Activated CD4-positive, alpha-beta memory T cell treated with anti-CD3 and anti-CD28 coated beads, Interleukin-2, amount 10 ng/mL, durations not matched to agents 7 days and 5 days (primary cell): ENCODE measurements at places on chromosomes 13 and 19. TPM values are rescaled to one million over a fixed set of nuclear protein-coding genes. Genes with fewer than 3 reads are reported as not detected.

IGFL2 gene
- total RNA-seq = not detected

KLK10 gene
- total RNA-seq = not detected

ARHGAP35 gene
- 36.0 TPM for total RNA-seq

CRB3 gene
- 0.93 TPM for total RNA-seq

DNA sequence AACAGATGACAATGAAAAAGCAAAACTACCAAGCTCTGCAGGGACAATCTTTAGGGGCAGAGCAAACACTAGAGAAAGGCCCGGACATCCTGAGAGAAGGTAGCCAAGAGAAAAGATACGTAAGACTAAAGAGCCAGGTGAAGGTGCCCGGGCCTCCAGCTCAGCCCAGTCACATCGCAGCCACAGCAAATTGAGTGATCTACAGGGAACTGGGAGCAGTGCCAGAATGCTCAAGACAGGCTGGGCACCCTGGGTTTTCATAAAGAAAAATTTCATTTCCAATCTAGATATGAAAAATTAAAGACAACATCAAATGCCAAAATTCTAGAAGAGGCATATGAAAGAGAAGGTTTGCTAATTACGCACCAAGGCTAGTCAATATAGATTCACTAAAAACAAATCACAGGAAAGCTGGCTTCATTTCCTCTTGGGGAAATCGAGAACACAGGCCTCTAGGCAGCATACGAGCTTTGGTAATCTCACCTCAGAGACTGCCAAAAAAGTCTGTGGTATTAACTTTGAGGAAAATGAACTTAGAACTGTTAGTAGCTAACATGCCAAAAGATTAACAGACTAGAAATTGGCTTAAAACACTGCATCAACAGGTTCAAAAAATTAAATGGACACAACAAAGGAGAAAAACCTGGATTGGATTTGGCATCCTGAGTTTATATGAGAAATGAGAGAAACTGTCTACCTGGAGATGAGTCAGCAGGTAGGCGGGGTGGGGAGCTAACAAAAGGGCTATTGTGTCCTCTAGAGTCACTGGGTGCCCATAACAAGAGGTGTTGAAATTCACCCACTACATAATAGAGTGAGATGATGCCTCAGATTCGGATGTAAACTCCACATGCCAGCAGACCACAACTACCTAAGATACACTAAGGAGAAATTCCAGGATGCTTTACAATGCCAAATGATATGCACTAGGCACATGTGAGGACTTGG is 6.6 kb downstream of the ANKRD10 start:
- DNase-seq = no peak
- H3K4me3 ChIP-seq = no peak overlapping the region
- H3K4me1 ChIP-seq = peaks cover 71% of the 10 kb centered on the region
- H3K27me3 ChIP-seq = no peaks in the 10 kb centered on the region
- peaks cover 78% of the 10 kb centered on the region for H3K36me3 ChIP-seq
- no peak overlapping the region for H3K27ac ChIP-seq

DNA sequence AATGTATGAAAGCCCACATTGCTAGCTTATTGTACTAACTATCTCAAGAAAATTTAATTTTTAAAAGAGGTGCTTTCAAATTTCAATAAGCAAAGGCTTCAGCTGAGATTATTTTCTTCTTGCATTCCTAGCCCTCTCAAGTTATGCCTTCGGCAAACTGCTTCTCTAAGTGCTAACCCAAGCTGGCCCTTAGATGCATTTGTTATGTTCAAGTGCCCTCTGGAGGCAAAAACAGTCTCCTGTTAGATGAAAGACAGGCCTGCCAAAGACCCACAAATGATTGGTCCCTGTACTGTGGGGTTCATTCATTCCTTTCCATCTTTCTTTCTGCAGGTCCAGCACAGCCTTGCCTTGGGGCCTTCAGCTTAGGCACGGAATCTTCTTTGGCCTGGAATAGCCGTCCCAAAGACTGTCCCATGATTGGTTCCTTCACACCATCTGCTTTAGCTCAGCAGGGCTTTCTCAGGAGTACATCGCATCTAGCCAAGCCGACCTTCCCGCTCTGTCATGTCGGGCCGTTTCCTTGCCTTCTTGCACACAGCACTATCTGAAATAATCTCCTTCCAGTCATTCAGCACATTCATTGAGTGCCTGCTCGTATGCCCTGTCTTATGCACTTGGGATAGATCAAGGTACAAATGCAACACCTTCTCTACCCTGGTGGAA is 26.4 kb upstream of the TPTE2 start:
- peaks cover 8% of the 10 kb centered on the region for H3K27me3 ChIP-seq
- peaks cover 23% of the 10 kb centered on the region for H3K4me1 ChIP-seq
- peak overlapping the region; percentile 83 for H3K27ac ChIP-seq
- H3K36me3 ChIP-seq = peaks cover 3% of the 10 kb centered on the region
- peak overlapping the region; percentile 65 for H3K4me3 ChIP-seq

GRCh38 chr19:40273469-40274360 is 11.4 kb downstream of the AKT2 start:
- no peak overlapping the region for H3K4me3 ChIP-seq
- peaks cover 6% of the 10 kb centered on the region for H3K36me3 ChIP-seq
- peak overlapping the region; percentile 61 for H3K27ac ChIP-seq
- peaks cover 39% of the 10 kb centered on the region for H3K4me1 ChIP-seq
- no peaks in the 10 kb centered on the region for H3K27me3 ChIP-seq

DNA sequence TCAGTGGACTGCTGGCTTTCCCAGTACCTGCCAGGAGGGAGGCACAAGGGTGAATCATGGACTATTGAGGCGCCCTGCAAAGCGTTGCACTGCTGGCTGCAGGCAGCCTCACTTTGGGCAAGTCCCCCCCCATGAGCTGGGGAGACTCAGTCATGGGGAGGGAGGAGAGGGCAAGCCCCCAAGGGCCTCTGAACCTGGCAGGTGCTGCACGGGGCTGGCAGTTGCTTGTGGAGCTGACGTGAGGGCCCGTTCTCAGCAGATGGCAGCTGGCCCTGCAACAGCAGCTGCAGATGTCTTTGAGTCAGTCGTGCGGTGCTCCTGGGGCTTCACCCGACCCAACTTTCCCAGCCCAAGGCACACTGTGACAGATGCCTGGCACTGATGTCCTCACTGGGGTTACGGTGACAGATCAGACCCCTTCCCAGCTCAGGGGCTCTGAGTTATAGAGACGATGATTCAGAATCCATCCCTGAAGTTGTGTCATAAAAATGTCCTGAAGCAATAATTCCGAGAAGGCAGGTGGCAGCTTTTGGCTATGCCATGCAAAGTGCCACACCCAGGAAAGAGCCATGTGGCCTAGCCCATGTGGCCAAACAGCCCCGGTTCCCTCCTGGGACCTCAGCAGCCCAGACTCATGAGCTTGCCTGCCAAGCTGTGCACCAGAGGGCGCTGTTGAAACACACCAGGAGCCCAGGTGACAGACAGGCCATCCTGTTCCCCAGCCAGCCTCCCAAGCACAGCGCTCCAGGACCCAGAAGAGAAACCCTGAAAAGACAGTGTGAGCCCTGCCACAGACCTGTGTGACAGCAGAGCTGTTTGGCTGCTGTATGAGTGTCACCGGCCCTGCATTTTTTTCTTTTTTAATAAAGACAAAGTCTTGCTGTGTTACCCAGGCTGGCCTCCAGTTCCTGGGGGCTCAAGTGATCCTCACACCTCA is 53.6 kb upstream of the LDLR start:
- H3K36me3 ChIP-seq = peaks cover 54% of the 10 kb centered on the region
- H3K4me3 ChIP-seq = no peak overlapping the region
- no peaks in the 10 kb centered on the region for H3K27me3 ChIP-seq

- no peaks in the 10 kb centered on the region for H3K4me1 ChIP-seq
- no peak for DNase-seq
- H3K36me3 ChIP-seq = no peaks in the 10 kb centered on the region
Measured at GRCh38 chr13:76733671-76734070, 152.5 kb downstream of the KCTD12 start.

DNA sequence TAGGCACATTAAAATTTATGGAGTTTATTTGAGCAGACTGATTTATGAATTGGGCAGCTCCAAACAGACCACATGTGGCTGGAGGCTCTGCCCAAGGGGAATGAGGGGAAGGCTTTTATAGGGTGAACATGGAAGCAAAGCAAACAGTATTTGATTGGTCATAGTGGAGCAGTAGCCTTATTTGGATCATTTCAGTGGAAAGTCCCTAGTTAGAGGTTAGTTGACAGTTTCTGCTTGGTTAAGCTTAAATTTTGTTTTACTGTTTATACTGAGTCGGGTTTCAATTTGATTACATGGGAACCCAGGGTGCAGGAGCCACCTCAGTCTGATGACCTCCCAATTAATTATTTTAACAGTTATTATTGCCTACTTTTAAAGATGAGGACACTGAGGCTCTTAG is 140.5 kb downstream of the NDFIP2 start:
- no peak overlapping the region for H3K4me3 ChIP-seq
- H3K4me1 ChIP-seq = no peaks in the 10 kb centered on the region
- H3K27me3 ChIP-seq = peaks cover 4% of the 10 kb centered on the region

- no peaks in the 10 kb centered on the region for H3K36me3 ChIP-seq
- peaks cover 22% of the 10 kb centered on the region for H3K27me3 ChIP-seq
- H3K4me3 ChIP-seq = no peak overlapping the region
- no peak for DNase-seq
Measured at GRCh38 chr19:49264258-49264657, 60.7 kb downstream of the SLC6A16 start.

GRCh38 chr13:110414931-110415330 is 107.8 kb downstream of the COL4A2 start:
- peaks cover 58% of the 10 kb centered on the region for H3K27me3 ChIP-seq
- DNase-seq = no peak
- peaks cover 5% of the 10 kb centered on the region for H3K4me1 ChIP-seq
- H3K27ac ChIP-seq = no peak overlapping the region
- H3K36me3 ChIP-seq = no peaks in the 10 kb centered on the region

DNA sequence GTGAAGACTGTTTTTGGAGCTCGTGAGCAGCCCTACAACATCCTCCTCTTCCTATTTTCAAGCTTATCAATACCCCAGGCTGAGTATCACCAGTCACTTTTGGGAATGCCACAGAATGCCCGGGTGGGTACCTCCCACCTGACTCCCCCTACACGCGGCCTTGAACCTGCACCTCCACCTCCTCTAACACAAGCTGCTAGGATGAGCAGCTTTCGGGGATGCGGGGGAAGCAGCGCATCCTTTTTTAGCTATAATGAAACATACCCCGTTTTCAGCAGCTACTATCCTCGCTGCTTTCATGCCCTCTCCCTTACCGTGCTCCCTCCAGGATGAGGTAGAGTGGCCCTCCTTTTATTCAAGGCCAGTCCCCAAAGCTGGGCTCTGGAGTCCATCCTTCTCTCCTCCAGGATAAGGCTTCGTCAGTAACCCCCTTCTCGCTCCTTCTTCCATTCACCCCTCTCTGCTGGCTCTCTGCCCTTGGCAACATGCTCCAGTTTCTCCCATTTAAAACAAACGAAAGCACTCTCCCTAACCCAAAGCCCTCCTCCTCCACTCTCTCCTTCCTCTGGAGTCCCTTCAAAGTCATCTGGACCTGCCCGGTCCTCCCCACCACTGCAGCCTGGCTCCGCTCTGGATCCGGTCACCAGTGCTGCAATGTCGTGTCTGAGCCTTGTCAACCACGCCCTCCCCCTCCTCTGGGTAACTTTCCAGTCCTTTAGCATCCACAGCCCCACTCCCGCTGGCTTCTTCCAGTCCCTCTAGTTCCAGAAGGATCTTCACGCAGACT is 55.3 kb downstream of the STK24 start:
- H3K36me3 ChIP-seq = peaks cover 23% of the 10 kb centered on the region
- H3K4me1 ChIP-seq = peaks cover 93% of the 10 kb centered on the region
- peak overlapping the region; percentile 11 for H3K27ac ChIP-seq
- no peak overlapping the region for H3K4me3 ChIP-seq
- no peaks in the 10 kb centered on the region for H3K27me3 ChIP-seq
- no peak for DNase-seq

DNA sequence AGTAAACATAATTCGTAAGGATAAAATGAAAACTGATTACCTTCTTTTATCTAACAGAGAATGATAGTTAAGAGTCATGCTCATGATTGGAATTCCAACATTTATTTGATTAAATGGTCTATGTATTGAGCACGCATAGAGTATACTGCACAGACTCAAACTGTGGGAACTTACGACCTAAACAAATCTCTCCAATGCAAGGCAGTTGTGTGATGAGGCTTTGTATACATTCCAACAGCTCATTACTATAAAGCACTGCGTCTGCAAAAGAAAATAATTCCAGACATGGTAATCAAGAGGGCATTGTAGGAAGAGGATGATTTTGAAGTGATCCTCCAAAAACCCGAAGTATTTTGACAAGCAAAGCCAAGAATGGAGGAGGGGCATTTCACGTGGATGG is 169.5 kb downstream of the NUFIP1 start:
- no peak overlapping the region for H3K4me3 ChIP-seq
- no peak for DNase-seq
- H3K27ac ChIP-seq = no peak overlapping the region
- no peaks in the 10 kb centered on the region for H3K36me3 ChIP-seq

DNA sequence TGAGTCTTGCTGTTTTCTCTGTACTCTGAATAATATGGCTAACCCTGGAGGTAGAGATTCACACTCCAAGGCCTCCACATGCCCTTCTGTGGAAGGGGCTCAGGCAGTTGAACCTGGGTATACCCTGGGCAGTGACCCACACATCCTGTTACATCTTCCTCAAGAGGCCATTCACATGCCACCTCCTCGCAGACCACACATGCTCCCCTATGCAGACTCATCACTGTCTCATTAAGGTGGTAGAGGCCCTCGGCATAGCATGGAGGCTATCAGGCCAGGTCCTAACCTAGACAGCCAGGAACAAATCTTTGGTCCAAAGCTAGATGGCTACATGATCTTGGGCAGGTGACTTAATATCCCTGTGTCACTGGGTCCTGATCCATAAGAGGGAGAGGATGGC is 363.9 kb upstream of the ZNF507 start:
- no peak overlapping the region for H3K4me3 ChIP-seq
- no peaks in the 10 kb centered on the region for H3K36me3 ChIP-seq
- H3K4me1 ChIP-seq = no peaks in the 10 kb centered on the region
- DNase-seq = no peak
- H3K27ac ChIP-seq = no peak overlapping the region
- H3K27me3 ChIP-seq = no peaks in the 10 kb centered on the region

DNA sequence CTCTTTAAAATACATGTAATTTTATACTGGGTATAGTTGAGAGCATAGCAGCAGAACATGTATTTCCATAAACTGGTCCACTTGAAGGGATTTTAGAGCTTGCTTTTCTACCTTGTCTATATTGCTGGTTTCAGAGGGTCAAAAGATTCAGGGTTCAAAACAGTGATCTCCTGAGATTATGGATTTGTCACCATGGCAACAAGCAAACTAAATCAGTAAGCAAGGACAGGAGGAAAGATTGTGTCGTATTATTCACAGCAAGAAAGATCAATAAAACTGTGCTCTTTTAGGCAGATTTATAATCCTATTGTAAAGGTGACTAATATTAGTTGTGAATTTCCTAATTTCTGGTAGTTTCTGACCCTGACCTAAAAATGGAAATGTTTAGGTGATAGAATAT is 496.4 kb downstream of the LMO7 start:
- no peak overlapping the region for H3K4me3 ChIP-seq
- no peaks in the 10 kb centered on the region for H3K36me3 ChIP-seq
- H3K4me1 ChIP-seq = no peaks in the 10 kb centered on the region
- H3K27me3 ChIP-seq = no peaks in the 10 kb centered on the region

DNA sequence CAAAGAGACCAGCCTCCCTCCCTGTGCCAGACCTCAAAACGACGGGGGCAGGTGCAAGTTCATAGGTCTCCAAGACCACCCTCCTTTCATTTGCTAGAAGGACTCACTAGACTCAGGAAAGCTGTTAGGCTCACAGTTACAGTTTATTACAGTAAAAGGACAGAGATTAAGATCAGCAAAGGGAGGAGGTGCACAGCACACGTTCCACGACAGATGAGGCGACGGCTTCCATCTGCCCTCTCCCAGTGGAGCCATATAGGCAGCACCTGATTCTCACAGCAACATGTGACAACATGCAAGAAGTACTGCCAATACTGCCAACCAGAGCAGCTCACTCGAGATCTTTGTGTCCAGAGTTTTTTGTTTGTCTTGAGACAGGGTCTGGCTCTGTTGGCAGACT is 9.4 kb upstream of the CEACAM19 start:
- no peaks in the 10 kb centered on the region for H3K27me3 ChIP-seq
- no peaks in the 10 kb centered on the region for H3K36me3 ChIP-seq
- no peak overlapping the region for H3K4me3 ChIP-seq
- DNase-seq = no peak
- no peaks in the 10 kb centered on the region for H3K4me1 ChIP-seq
